Posterior cingulate gyrus (tissue), 11 donors: ENCODE measurements at places on chromosomes 1 and 21.
A peak's percentile ranks its signal among the peaks of the same experiment; 100 is the strongest.

GRCh38 chr1:37393173-37394120 is 80.9 kb upstream of the ZC3H12A start:
- no peak for DNase-seq

- no peak for DNase-seq
Measured at GRCh38 chr1:229885568-229886495, 181.2 kb upstream of the GALNT2 start.

DNA sequence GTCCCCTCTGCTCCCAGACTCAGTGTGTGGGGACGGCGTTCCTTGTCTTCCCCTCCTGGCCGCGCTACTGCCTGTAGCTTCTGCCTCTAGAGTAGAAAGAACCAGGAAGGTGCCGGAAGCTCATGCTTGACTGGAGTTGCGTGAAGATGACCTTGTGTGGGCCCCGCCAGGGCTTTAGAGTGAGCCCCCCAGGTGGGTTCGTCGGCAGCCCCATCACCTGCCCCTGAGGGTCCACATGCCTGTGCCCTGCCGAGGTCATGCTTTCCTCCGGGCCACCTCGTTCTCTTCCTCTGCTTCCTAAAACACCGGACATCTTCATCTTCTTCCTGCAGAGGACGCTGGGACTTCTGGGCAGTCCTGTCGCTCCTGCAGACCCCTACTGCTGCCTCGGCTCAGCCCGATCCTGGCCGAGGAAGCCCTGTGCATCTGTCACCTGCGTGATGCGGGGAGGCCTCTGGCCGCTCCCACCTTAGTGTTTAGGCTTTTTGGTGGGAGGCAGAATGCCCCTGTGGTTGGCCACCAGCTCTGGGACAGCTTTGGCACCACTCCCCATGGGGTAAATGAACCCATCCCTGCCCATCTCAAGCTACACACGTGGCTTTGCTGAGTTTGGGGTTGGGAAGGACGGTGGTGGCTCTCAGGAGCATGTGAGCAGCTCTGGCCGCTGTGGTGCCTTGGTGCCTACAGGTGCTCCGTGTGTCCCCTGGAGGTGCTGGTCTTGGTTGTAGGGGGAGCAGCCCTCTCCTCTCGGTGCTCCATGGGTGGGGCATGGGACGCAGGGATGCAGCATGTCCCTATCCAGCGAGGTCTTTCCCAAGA is 12.3 kb downstream of the OBSCN start:
- DNase-seq: peak; percentile 22

DNA sequence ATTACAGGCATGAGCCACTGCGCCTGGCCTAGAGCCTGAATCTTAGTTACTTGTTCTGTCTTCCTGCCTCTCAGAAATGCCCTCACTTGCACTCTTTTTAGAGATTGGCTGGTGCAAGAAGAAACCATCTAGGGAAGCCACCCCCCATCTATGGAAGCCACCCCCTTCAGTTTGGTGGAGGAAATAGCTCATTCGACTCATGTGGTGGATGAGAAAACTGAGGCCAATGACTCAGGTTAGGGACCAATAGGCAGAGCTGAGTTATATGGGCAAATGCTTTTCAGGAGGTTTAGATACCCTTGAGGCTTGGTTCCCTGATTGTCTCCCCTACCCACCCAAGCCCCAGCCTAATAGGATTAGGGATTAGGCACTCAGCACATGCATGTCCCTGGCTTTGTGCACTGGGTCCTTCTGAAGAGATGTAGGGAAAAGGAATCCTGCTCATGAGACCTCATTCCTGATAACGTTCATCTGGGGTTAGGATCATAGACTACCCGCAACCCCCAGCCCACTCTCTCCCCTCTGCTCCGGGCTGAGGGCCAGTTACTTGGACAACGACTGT is 77.1 kb downstream of the PAX7 start:
- DNase-seq: no peak

GRCh38 chr1:70856201-70856600 is 191.4 kb downstream of the PTGER3 start:
- no peak for DNase-seq

DNA sequence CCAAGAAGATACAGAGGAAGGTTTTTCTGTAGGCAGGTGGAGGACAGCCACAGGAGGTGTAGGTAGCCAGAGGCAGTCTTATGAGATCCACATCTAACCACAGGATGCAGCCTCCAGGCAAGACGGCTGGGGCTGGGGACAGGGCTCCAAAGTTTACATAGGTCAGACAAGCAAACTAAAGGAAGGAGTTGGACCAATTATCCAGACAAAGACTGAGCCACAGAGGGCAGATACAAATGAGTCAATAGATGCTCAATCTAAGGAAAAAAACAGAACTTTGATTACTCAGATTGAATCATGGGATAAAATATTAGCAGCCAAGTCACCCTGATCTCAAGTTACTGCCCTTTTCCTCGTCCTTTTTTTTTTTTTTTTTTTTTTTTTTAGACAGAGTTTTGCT is 91.6 kb downstream of the RGS7 start:
- DNase-seq: no peak

- DNase-seq: no peak
Measured at GRCh38 chr1:96641282-96641681, 80.3 kb upstream of the PTBP2 start.

GRCh38 chr1:145751491-145752037 is 32.3 kb downstream of the CD160 start:
- DNase-seq: no peak

- no peak for DNase-seq
Measured at GRCh38 chr1:38258085-38258627, 211.6 kb upstream of the POU3F1 start.

DNA sequence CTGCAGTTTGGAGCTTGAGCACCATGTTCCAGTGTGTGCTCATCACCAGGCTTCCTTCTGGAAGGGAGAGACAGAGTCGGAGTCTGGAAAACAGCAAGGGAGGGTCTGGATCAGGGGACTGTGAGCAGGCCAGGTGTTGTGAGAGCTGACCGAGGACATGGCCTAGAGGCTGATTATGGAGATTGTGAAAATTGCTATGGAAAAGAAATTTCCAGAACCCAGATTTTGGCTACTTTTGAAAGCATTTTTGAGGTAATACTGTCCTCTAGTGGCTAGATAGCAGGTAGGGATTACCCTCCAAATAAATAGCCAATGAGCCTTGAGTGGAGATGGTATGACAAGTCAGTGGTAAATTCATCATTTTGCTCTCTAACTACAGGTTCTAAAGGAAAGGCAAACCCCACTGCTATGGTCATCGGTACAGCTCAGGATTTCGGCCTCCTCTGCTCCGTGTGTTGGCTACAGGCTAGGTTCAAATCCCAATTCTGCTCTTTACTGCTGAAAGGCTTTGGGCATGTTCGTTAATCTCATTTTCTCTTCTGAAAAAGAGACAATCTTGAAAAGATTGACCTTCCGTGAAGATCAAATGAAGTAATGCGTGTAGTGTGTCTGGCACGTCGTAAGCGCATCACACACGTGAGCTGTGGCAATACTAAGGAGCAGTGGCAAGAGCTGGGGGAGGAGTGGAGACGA is 1.0 kb upstream of the HAO2 start:
- DNase-seq: no peak

- DNase-seq: no peak
Measured at GRCh38 chr1:218510153-218510772, 165.1 kb downstream of the TGFB2 start.

- DNase-seq: no peak
Measured at GRCh38 chr1:202241376-202242079, 47.9 kb downstream of the LGR6 start.

DNA sequence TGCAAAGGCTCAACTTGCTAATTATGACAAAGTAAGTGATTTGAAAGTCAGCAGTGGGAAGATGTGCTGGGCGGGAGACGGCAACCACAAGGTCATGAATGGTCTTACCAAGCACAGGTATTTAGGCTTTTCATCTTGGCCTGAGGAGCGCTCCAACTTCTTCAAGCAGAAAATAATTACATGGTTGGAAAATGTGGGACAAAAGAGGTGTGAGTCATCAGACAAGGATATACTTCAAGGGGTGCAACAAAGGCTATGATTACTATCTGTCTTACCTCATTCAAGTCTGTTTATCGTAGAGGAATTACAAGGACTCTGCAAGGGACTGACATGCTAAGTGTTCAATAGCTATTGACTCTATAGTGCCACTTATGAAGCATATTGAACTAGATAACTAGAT is 2005.7 kb downstream of the MRPL39 start:
- DNase-seq: no peak

GRCh38 chr1:173864179-173864867 is 3.5 kb downstream of the GAS5 start:
- no peak for DNase-seq

DNA sequence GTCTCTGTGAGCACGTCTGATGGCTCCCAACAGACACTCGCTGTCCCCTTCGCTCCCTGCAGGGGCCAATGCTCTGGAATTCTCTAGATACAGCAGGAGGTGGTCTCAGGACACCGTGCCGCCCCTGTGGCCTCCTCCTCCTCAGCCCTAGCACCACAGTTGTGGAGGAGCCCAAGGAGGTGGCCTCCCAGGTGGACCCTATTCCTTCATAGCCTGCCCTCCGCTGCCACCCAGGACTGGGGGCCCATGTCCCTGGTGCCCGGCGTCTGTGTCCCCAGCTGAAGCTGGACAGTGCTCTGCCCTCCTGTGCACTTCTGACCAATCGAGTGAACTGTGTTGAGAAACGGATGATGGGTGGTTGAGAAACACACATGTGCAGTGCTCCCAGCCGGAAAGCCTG is 149.8 kb upstream of the ARHGEF16 start:
- DNase-seq: no peak

- no peak for DNase-seq
Measured at GRCh38 chr1:233737341-233737740, 123.4 kb downstream of the KCNK1 start.

GRCh38 chr1:90393025-90393424 is 324.1 kb downstream of the BARHL2 start:
- no peak for DNase-seq

DNA sequence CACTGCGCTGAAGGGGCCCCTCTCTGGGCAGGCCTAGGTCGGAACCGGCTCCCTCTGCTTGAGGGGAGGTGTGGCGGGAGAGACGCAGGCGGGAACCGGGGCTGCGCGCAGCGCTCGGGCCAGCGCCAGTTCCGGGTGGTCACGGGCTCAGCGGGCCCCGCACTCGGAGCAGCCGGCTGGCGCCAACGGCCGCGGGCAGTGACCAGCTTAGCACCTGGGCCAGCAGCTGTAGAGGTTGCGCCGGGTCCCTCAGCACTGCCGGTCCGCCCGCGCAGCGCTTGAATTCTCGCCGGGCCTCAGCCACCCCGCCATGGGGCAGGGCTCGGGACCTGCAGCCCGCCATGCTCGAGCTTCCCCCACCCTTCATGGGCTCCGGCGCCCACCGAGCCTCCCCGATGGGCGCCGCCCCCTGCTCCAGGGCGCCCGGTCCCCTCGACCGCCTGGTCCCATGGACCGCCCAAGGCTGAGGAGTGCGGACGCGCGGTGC is 254.6 kb downstream of the COL11A1 start:
- DNase-seq: no peak

DNA sequence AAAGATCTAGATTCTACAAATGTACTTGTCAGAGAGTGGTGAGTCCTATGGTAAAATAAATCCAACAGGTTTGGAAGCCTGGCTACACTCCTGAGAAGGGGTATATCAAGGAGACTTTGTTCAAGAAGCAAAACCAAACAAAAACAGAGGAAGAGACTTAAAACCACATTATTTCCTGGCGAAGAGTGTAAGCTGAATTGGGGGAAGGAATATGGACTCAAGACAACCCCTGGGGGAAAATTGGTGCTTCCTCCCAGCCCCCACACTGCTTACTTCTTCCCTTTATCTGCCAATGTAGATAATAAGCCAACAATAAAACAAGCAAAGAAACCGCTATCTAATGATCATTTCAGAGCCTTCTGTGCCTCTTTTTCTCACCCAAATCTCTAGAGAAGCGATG is 48.4 kb upstream of the ZBTB18 start:
- no peak for DNase-seq

DNA sequence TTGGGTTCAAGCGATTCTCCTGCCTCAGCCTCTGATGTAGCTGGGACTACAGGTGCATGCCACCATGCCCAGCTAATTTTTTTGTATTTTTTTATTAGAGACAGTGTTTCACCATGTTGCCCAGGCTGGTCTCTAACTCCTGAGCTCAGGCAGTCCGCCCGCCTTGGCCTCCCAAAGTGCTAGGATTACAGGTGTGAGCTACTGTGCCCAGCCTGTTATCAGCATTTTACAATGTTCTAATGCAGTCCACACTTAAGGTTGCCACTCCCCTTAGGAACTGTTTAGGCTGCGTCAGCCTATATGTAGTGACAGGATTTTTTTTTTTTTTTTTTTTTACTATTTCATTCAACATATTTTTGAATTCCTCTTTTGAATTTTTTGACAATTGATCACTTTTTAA is 30.2 kb downstream of the AGPAT3 start:
- DNase-seq: peak; percentile 12

- DNase-seq: peak; percentile 28
Measured at GRCh38 chr1:27403065-27403726, 10.8 kb downstream of the GPR3 start.

DNA sequence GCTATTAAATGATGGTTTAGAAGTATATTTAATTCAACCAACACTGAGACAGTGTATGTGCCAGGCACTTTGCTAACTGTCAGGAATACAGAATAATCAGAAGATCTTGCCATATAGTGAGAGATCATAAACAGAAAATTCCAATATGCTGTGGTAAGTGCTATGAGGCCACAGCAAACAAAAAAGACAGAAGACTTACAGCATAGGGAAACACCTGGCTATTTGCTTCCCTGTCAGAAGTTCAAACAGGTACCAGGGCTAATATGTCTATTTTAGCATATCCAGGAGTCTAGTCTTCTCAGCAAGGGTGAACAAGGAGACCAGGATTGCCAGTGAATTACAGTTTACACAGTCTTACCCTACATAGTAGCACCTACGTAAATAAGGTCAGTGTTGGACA is 30.4 kb downstream of the TRIT1 start:
- DNase-seq: no peak

DNA sequence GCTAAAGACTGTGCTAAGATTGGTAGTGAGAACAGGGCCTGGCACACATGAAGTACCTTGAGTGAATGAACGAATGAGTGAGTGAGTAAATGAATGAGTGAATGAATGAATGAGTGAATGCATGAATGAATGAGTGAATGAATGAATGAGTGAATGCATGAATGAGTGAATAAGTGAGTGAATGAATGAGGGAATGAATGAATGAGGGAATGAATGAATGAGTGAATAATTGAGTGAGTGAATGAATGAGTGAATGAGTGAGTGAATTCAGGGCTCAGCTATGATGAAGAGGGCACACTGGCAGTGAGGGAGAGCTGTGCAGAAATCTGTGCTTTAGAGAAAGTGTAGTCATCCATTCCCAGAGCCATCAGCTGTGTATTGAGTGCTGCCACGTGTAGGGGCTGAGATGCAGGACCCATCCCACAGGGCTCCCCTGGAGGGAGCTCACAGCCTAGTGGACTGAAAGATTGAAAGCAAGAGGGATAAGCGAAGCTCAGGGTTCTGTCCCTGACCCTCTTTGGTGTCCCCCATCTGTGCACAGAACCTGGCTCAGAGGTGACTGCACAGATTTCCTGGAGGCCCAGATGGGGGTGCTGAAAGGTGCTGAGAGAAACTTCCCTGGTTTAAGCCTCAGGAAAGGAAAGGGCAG is 217.9 kb upstream of the VAMP3 start:
- no peak for DNase-seq

DNA sequence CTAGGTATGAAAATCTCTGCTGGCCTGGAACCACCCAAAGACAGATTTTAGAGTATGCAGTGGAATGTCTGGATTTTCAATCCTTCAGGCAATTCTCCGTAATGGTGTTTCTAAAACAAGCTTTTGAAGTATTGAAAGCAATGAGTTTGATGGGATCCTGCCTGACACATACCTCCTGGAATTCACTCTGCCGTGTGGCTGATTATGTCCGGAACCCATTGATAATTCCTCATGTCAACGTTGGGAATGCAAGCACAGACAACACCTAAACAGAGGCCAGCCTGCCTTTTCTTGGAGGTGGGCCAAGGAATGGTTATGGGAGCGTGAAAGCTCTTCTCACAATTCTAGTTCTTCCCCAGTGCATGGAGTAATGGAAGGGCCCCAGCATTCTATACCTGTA is 168.9 kb upstream of the HMCN1 start:
- no peak for DNase-seq
